ENCODE measurements at places on chromosomes 3 and 15. TPM values are rescaled to one million over a fixed set of nuclear protein-coding genes. Genes with fewer than 3 reads are reported as not detected.

GRCh38 chr3:113743006-113743630, 2.9 kb downstream of the NAA50 start:
- ATAC-seq, result no peak

Gene PGBD4
- 1.2 TPM for total RNA-seq

Gene RAD18
- total RNA-seq, result 7.8 TPM

GRCh38 chr15:88529021-88529630, 17.4 kb downstream of the DET1 start:
- no peak for ATAC-seq

DNA sequence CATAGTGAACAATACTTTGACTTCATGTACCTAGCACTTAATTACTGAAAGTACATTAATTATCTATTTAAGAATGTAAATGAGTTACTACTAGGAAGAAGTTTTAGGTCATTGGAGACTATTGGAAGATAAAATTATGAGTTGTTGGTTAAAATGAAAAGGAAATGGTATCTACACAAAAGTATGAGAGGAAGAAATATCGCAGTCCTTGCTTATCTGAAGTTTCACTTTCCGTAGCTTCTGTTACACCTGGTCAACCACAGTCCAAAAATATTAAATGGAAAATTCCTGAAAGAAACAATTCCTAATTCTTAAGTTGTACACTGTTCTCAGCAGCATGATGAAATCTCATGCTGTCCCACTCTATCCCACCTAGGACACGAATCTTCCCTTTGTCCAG, 57.8 kb downstream of the HACD2 start:
- no peak for ATAC-seq

DNA sequence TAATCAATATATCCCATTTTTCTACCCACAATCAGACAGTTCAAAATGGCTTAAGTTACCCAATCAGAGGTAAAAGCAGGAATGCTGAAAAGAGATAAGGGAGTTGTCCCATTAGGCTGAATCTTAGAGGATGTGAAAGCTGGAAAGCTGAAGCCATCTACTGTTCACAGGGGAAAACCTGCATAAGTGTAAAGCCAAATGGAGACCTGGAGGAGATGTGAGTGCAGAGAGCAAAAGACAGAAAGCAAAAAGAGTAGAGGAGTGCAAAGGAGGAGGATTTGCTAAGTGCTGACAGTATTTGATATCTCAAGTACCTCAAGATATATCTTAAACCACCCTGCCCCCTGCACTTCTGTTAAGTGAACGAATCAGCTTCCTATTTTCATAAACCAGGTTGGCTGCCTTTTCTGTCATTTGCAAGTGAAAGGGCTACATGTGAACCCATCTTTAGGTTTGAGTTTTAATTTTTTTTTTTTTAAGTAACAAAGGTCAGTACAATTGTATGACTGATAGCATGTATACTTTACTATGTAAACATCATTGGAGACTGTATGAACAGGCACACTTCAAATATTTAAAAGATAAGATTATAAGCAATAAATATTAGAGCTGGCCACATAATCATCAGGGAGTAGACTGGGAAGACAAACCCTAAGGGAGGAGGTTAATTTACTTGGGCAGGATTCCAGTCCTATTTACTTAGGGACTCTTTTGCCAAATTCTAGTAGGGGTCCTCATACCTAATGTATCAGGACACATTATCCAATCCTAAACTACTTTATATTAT, 22.8 kb upstream of the P2RY1 start:
- ATAC-seq, result no peak

GRCh38 chr3:154875142-154875541, 205.0 kb upstream of the MME start:
- no peak for ATAC-seq
